HuH-7 (cell line): ENCODE measurements at places on chromosomes 4 and X.

GRCh38 chrX:103396186-103396585 is 19.8 kb downstream of the BEX3 start:
- DNase-seq = no peak

DNA sequence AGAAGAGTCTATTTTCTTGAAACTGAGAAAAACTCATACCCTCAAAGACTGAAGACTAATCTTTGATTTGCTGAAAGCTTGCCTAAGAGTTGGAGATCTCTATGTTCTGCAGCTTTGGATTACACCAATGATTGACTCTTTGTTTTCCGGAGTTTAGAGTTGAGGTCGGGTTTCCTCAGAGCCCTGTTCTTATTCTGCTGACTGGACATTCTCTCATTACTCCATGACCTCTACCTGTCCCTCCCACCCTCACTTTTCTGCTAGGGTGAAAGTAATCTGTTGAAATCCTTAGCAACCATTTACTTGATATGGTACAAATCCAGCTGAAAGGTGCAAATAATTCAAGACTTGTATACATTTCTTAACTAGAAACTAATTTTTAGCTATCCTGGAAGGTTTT is 421.5 kb upstream of the FRG1 start:
- no peak for DNase-seq

GRCh38 chrX:31236231-31236630 is 164.4 kb upstream of the FTHL17 start:
- no peak for DNase-seq

- DNase-seq = no peak
These were observed 36.0 kb downstream of the STIM2 start for GRCh38 chr4:26896636-26897035.

GRCh38 chrX:6053141-6053540 is 175.5 kb downstream of the NLGN4X start:
- no peak for DNase-seq

GRCh38 chrX:43481576-43481975 is 174.5 kb upstream of the MAOA start:
- no peak for DNase-seq

DNA sequence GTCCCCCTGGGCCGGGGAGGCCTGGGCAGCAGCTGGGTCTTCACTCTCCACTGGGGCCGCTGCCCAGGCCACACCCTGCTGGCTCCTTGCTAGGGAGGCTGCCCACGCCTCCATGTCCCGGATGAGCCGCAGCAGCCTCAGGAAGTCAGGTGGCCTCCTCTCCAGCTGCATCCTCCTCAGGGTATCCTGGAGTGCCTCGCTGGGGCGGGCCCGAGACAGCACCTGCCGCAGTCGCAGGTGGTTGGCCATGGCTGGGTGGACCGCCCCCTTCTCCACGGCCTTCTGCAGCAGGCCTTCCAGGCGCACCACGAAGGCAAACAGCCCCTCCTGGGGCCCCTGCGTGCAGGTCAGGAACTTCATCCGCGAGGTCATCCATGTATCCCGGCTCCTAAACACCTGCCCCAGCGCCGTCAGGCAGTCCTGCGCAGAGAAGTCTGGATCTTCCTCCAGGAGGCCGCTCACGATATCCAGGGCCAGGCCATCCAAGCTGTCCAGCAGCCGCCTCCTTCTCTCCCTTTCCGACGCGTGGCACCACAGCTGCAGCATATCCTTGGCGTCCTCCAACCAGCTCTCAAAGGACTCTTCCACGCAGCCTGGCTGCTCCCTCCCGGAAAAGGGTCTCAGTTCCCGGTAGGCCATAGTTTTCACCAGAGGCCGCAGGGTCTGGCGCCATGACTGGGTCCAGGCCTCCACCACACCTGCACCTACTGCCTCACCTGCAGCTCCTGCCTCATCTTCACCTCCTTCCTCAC is 2.1 kb downstream of the PNMA6F start:
- no peak for DNase-seq
